ENCODE measurements at places on chromosomes 5 and 9.
A peak's percentile ranks its signal among the peaks of the same experiment; 100 is the strongest.

GRCh38 chr9:97315550-97315949 is 8.1 kb downstream of the CCDC180 start:
- DNase-seq = no peak

DNA sequence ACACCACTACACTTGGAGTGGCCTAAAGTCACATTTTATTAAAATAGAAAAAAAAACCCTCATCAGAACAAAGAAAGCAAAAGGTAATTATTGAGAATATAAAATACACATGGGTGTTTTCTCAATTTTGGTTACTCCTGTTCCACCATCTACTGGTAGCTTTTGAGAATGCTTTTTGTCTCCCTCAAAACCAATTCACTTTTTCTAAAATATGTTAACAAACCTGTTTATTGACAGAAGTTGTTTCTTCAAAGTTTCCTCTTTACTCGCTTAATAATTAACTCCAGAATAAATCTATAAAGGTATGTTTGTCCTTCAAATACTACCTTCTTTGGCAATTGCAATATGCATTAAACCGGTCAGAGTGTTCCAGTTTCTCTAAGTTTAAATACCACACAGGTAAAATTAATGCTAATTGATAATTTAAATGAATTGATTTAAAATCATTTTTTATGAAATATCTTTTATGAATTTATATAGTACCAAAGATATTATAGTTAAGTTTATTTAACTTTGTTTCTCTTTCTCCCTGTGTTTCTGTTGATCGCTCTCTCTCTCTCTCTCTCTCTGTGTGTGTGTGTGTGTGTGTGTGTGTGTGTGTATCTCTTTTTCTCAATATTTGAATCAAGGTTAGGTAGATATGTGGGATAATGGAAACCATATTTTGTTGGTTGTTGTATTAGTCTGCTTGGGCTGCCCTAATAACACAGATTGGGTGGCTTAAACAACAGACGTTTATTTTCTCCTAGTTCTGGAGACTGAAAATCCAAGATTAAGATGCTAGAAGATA is 487.4 kb downstream of the PRDM9 start:
- DNase-seq = no peak

DNA sequence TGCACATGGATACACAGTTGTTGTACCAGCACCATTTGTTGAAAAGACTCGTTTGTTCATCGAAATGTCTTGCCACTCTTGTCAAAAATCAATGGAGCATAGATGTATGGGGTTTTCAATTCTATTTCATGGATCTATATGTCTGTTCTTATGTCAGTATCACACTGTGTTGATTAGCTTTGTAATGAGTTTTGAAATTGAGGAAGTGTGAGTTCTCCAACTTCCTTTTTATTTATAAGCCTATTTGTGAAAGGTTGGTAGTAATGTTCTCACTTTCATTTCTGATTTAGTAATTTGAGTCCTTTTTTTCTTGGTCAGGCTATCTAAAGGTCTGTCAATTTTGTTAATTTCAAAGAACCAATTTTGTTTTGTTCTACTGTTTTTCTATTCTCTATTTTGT is 26.1 kb downstream of the ZNF510 start:
- no peak for DNase-seq

- no peak for DNase-seq
Measured at GRCh38 chr5:124935065-124935464, 188.6 kb upstream of the ZNF608 start.

GRCh38 chr5:76504901-76505564 is 101.9 kb downstream of the IQGAP2 start:
- no peak for DNase-seq

GRCh38 chr9:33498387-33498786 is 24.7 kb upstream of the NOL6 start:
- no peak for DNase-seq

- DNase-seq = peak; percentile 1
Measured at GRCh38 chr5:168578538-168579487, at the start of gene PANK3. TSS of gene PANK3 (minus strand) at chr5:168579368. CDS start at chr5:168579283, 85 bp downstream.

DNA sequence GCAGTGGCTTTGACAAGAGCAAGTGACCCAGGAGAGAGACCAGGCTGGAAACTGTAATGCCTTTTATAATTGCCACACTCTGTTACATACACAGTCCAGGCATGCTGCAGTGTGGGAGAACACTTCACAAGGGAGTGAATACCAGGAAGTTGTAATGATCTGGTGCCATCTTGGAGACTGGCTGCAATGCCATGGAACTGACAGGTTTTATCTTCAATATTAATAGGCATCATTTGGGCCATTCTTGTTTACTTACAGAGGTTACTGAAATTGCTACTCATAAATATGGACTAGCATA is 274.3 kb downstream of the AUH start:
- DNase-seq = no peak

GRCh38 chr5:10902145-10902544 is 141.1 kb upstream of the DAP start:
- no peak for DNase-seq

- DNase-seq = no peak
Measured at GRCh38 chr5:132050661-132051552, 9.5 kb upstream of the IL3 start.

DNA sequence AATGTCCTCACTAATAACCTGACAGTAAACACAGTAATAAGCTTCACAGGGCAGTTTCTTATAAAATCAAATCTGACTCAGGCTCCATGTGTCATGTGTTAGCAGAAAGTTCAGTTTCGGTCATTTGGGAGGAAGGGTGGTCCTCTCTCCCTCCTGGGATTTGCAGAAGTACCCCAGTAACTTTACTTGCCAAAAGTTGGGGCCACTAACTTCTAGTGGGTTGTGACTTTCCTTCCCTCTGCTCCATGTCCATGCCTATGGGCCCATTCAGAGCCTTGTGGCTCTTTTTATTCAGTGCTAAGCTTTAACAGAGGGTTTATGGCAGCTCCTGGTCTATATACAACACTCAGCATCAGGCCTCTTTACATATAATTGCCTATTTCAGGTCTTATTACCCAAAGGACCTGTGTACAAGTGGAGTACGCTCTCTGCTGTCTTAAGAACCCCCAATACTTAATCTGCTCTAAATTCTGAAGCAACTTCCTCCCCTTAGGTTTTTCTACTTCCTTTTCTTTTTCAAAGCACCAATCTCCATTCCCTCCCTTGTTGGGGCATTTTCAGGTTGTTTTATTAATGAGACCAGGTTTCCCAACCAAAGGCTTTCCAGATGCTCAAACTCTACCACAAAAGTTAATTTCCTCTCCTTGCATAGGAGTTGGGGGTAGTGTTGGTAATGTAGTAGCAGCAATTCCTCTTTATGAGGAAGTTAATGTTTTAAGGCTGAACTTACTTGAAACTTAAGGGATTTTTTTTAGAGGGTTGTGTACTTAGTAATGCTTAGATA is 107.7 kb downstream of the CCDC192 start:
- no peak for DNase-seq

DNA sequence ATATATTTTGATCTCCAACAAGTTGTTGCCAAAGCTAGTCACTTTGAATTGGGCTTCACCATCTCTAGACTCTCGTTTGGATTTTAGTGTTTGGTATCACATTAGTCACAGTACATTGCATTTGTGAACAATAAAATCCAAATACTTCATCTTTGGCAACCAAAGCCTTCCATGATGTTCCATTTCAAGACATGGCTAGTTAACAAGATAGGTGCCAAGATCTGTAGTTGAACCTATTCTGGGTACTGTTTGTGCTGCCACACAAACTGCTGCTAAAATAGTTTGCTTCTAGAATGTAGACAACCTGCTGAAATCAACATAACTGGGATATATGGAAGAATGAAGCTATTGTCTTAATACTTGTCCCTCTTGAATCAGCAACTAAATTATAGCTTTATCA is 207.5 kb downstream of the LRRC70 start:
- no peak for DNase-seq

DNA sequence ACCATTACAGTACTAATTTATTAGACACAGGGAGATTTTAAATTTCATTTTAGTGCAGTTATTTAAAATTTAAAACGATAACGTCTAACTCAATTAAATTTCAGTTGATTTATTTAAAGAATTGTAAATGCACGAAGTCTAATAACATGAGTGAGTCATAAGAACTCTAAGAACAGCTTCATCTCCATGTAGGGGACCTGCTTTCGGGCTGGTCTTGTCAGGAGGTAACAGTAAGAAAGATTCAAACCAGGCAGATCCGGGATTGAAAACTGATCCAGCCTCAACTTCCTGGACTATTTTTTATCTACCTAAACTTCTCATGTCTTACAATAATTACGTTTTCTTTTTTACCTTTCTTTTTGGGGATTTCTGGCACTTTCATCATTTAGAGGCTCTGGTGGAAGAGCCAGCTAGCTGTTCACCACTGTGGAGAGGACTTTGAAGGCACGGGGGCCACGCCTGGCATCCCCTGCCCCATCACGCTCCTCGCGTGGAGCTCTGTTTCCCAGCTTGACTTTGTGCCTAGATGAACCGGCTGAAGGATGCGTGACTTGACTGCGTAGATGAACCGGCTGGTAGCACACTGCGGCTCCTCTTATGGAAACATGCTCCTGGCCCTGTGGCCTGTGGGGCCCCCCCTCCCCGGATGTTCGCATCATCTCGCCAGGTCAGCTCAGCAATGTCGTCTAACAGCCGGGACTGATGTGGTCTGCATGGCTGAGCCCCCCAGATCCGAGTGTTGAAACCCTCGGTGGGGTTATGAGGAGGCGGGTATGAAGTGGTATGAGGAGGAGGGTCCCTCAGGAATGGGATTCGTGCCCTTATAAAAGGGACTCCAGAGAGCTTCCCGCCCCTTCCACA is 26.0 kb downstream of the NDUFS6 start:
- DNase-seq = no peak

Data from CD8-positive, alpha-beta T cell (primary cell).